Hematopoietic multipotent progenitor cell treated with erythropoietin and hydrocortisone succinate and interleukin-3 and kit ligand, for 4 days (in vitro differentiated cells): ENCODE measurements at places on chromosomes 16 and 17.

DNA sequence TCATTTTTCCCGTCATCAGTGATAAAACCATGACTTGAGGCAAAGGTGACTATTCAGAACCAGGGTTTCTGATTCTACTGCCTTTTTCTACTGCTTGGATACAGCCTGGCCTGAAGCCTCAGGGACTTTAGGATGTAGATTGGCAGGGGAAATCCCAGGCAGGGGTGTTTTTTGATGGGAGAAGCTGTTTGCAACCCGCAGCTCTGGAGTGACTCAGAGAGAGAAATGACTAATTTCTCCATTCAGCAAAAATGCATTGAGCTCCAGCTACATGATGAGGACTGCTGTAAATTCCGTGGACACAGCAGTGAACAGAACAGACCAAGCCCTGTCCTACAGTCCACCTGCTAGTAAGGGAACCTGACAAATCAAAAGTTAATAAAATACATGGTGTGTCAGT lies 560.6 kb downstream of the CDH13 start:
- no peak for DNase-seq

- peak; percentile 96 for DNase-seq
These were observed 21.8 kb downstream of the CEP131 start for GRCh38 chr17:81200695-81201580.

DNA sequence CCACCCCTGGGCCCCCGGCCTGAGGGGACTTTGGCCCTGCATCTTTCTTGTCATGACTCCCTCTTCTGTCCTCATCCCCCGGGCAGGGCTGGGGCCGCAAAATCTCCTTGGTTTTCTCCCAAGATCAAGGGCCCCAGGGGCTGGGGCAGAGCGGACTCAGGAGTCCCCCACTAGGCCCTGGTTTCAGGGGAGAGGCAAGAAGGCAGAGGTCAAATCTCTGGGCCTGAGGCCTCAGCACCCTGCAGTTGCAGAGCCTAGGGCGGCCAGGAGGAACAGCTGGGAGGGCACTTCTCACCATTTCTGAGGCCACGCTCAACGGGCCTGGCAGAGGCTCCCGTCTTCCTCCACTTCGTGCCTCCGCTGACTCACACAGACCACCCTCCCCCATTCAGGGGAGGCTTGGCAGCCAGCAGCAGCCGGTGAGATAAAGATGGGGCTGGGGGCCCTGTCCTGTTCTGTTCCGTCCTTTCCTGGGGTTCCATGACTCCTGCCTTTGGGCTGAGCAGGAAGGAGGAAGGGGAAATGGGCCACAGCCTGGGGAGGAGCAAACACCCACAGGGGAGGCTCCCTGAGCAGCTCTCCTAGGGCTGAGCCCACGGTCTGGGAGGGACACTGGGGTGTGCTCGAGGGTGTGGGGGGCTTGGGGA lies 12.4 kb downstream of the ZSCAN10 start:
- DNase-seq, result peak; percentile 71

GRCh38 chr16:1309888-1310831 lies 724 bp downstream of the UBE2I start:
- peak; percentile 72 for DNase-seq

GRCh38 chr16:78364556-78364880 lies 265.1 kb downstream of the WWOX start:
- DNase-seq, result no peak

DNA sequence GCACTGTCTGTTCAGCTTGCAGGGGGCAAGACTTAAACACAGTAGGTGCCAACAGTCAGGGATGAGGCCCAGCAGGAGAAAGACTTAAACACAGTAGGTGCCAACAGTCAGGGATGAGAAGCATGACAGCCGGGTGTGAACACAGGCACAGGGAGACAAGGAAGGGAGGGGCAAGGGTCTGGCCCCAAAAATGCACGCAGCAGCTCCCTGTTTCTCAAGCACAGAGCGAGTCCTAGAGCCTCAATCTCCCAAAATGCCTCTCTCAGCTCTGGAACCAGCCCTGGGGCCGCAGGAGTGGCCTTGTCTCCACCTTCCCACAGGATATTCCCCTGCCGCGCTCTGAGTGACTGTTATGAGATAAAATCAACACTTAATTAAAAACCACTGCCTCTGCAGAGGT lies 66.4 kb downstream of the DYNLRB2 start:
- no peak for DNase-seq

GRCh38 chr17:17021194-17021863 lies 20.9 kb upstream of the MPRIP start:
- DNase-seq, result no peak

DNA sequence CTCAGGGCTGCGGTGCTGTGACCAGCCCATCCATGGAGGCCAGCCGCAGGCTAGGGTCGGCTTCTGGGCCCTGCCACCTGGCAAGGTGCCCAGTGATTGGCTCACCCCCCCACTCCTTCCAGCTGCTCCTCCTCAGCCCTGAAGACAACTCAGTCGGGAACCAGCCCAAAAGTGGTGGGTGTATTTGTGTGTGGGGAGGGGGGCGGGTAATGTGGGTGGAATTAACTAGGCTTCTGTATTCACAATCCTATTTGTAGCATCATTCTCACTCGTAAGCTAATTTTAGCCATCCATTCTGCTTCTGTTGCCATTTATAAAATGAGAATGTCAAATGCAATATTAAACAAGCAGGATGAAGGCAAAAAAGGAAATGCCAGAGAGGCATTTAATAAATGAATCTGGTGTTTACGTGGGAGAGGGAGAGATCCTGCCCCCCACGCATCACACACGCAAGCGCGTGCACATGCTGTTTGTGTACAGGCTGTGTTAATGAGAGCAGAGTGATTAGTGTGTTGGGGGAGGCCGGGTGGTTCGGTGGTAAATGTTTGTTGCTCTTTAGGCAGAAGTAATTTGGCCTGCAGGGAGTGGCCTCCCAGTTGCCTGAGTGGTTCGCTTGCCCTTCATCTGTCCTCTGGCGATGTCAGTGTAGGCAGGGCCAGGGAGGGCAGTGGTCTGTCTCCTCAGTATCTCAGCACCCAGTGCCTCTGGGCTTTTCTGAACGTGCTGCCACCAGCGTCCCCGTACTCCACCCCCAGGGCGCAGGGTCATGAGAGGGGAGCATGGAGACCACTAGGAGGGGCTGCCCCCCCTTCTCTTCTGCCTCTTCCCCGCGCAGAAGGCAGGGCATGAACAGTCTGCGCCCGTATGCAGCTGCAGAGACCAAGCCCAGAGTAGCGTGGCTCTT lies 140.1 kb downstream of the CCDC182 start:
- DNase-seq, result peak; percentile 90

DNA sequence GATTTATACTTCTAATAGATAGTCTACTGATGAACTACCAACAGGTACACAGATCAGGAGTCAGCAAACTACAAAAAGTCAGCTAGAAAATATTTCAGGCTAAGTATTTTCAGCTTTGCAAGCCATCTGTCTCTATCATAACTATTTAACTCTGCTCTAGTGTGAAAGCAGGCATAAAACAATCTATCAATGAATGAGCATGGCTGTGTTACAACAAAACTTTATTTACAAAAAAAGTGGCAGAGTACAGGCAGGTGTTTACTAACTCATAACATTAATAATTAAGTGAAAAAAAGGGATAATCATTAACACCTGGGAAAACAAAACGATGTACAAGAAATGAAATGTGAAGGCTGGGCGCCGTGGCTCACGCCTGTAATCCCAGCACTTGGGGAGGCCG lies 15.8 kb downstream of the MED13 start:
- DNase-seq, result no peak

GRCh38 chr17:35170968-35171771 lies 23.0 kb downstream of the SLC35G3 start:
- peak; percentile 62 for DNase-seq

- DNase-seq, result no peak
These were observed 4.1 kb downstream of the ZNF624 start for GRCh38 chr17:16649585-16649984.

DNA sequence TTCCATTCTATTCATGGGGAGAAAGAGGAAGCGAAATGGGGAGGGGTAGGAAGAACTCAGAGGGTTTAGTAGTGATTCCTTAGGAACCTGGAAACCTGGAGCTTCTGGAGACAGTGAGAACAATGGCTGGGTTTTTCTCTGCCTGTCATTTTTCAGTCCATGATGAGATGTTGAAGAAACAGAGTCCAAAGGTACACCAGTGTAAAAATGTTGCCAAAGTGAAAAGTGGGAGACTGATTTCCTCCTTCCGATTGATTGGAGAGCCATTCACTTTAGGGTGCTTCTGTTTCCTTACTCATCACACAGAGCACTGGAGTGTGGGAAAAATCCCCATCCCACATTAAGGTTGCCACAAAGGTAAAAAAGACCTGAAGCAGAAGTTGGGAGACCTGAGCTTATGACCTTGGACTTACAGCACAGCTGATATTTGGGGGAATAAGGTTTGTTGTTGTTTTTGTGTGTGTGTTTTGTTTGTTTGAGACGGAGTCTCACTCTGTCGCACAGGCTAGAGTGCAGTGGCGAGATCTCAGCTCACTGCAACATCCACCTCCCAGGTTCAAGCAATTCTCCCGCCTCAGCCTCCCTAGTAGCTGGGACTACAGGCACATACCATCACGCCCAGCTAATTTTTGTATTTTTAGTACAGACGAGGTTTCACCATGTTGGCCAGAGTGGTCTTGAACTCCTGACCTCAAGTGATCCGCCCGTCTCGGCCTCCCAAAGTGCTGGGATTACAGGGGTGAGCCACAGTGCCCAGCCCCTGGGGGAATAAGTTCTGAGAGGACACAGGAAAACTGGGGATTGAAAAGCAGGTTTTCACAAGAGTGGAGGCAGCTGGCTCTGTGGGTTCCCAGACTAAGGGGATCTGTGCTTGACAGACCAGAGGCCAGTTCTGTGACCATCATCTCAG lies 1.4 kb upstream of the DHX8 start:
- no peak for DNase-seq

DNA sequence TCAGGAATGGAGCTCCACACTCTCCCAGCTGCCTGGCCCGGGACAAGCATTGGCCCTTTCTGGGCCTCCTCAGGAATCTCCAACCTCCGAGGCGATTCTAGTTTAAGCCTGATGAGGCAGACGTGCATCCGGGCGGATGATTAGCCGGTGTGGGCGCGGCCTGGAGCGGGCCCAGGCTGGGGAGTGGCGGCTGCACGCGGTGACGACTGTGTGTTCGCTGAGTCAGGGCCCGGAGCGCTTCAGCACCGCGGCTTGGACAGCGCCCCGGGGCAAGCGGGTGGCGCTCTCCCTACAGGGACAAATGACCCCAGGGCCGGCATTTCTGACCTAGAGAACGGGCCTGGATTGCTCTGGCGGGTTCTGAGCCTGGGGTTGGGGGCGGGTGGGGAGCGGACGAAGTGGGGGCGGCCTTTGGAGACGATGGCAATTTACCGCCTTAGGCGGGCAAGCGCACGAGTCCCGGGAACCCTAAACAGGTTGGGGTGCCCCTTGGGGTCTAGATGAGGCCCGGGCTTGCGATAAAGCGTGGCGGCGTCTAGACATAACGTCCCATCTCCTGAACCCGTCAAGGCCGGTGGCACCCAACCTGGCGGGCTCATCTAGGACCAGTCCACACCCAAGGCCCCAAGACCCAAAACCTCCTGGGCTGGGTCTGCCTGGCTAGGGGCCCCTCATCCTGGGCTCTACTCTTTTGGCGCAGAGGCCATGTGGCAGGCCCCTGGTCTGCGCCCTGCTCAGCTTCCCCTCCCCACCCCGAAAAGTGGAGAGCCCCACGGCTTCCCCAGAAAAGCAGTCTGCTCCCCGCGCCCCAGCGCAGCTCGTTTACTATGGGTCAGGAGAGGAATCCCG lies 22.3 kb upstream of the ZNHIT3 start:
- peak; percentile 93 for DNase-seq

DNA sequence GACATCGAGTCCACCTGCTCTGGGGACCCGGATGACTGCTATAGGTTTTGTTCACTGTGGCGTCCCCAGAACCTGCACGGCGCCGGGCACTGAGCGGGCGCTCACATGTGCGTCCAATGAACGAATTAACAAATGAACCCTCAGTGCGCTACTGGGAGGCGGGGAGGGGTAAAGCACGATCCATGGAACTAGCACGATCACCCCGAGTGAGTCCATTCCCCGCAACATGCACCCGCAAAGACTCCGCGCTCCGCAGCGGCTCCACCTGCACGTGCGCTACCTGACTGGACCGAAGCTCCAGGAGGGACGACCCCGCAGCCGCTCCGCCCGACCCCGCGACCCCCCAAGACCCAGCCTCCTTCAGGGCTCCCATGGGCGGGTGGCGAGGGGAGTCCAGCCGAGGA lies 491 bp downstream of the TRAP1 start:
- peak; percentile 73 for DNase-seq

DNA sequence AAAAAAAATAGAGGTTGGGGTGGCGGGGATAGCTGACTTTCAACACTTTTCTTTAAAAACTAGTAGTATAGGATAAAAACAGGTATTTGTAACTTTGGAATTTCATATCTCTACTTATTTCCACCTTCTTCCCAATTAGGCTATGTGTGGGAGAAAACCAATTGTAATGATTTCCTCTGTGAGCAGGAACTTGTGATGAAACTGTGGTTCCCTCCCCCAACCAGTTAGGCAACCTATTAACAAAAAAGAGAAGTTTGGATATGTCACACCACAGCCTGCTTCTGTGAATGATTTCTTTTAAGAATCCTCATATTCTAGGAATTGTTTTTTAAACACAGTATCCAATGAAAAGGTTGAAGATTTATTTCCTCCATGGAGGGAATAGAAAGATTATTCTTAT lies 1.9 kb downstream of the IGSF6 start:
- peak; percentile 84 for DNase-seq

GRCh38 chr17:67088639-67089038 lies 44.3 kb downstream of the CACNG1 start:
- DNase-seq, result no peak

- DNase-seq, result no peak
These were observed 23.9 kb upstream of the LITAF start for GRCh38 chr16:11610580-11610979.

- peak; percentile 19 for DNase-seq
These were observed 302.9 kb downstream of the CPPED1 start for GRCh38 chr16:12500771-12501170.

DNA sequence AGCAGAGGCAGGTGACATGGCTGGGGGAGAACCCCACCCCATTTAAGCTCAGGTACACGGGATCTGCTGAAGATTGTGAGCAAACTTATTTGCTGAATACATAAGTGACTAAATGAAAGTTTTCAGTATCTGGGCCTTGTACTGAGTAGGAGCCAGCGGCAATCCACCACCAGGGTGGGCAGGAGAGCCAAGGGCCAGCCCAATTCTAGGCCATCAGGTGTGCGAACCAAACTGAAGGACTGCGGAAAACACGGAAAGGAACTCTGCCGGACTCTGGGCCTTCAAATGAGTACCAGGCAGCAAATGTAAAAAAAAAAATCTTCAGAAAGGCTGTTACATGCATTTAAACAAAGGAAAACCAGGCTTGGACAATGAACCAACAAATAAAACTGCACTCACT lies 19.7 kb downstream of the ARHGAP17 start:
- no peak for DNase-seq
